Left hindlimb (tissue), 1 donor: ENCODE measurements at places on chromosomes 13 and 19.

GRCh38 chr19:55157064-55157908, at the start of gene TNNI3:
TNNI3 (minus strand) TSS chr19:55157732; CDS start chr19:55157589, 143 bp downstream.
- no peak for DNase-seq

DNA sequence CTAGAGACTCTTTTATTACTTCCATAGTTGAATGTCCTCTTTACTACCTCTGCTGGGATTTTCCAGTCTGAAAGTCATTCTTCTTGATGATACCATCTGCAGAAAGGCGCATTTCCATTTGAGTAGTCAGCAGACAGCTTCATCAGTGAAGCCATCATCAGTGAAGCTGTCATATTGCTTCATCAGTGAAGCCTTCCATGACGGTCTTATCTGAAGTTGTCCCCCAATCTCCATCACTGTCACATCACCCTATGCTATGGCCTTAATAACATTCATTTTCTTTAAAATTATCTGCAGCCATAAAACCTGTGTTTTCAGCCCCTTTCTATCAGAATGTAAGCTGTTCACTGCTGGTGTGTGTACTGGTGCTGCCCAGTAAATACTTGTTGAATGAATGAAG, 151.6 kb downstream of the B3GLCT start:
- DNase-seq, result no peak

GRCh38 chr19:45473682-45474605, 6.1 kb downstream of the FOSB start:
- DNase-seq, result peak; percentile 74

- DNase-seq, result no peak
Measured at GRCh38 chr13:44212633-44213396, 160.8 kb upstream of the SERP2 start.

DNA sequence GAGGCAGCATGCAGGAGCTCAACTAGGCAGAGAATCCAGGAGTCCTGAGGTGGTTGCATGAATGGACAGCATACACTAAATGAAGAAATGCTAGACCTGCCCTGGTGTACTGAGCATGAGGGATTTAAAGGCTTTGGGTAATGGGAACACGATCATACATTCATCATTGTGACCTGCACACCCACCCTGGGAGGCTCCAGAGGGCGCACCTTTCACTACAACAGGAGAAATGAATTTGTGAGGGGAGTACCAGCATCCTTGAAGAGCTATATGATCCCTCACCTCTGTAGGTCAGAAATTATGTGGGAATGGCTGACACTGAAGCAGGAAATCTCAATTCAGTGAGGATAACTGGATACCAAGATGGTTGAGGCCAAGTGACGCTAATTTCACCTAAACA, 8.9 kb downstream of the KLK2 start:
- DNase-seq, result no peak

DNA sequence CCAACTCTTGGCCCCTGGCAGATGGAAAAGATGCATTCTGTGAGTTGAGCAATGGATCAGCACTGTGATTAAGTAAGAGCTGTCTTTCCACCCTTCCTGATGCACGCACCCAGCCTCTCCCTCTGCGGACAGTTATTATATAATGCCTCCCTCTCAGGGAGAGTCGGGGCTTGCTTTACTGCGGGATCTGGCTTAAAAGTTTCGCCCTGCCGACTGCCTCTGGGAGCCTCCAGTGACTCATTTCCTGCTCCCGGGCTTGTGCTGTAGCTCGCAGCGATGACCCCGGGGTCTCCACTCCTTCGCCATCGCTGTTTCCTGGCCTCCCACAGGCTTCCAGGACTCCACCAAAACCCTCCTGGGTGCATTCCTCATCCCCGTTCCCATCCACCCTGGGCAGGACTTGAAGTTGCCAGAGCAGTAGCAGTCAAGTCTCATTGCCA, 107.4 kb upstream of the SLC7A1 start:
- DNase-seq, result peak; percentile 44

DNA sequence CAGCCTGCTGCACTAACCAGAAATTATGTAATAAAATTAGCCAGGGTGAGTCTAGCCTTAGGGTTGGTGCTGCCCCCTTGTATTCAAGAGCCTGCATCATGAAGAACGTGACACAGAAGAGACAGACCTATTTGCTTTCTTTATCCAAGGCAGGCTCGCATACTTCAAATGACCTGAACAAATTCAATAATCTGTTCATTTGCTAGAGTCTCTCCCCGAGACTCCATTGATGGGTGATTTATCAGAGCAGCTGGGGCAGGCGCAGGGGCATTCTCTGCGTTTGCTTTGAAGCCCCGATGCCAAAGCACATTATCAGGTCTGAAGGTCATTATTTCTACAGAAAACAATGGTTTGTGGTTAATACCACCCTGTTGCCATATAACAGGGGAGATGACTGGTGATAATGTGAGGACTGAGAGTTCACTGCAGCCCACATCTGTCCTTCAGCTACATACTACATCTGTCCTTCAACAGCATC, 520.3 kb downstream of the DIAPH3 start:
- no peak for DNase-seq

DNA sequence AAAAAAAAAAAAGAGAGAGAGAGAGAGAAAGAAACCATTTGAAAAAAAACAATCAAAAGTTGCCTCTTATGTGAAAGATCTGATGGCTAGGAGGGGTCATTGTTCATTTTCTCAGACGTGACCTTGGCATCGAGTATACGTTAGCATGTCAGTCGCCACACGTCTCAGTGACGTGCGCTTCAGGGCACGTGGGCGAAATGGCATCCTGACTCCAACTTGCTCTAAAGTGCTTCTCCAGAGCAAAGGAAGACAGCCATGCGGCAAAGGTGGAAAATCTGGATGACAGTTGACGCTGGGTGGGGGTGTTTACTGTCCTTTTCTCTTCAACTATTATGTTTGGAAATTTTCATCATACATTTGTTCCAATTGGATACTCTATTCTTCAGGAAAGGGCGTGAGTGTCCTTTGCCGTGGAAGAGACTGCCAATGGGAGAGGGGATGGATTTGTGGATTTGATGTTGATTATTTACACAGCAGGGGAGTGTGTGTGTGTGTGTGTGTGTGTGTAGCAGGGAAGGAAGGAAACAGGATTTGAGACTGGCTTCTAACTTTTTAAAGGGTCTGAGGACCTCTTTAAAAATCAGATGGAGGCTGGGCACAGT, 25.0 kb downstream of the KLF2 start:
- no peak for DNase-seq

DNA sequence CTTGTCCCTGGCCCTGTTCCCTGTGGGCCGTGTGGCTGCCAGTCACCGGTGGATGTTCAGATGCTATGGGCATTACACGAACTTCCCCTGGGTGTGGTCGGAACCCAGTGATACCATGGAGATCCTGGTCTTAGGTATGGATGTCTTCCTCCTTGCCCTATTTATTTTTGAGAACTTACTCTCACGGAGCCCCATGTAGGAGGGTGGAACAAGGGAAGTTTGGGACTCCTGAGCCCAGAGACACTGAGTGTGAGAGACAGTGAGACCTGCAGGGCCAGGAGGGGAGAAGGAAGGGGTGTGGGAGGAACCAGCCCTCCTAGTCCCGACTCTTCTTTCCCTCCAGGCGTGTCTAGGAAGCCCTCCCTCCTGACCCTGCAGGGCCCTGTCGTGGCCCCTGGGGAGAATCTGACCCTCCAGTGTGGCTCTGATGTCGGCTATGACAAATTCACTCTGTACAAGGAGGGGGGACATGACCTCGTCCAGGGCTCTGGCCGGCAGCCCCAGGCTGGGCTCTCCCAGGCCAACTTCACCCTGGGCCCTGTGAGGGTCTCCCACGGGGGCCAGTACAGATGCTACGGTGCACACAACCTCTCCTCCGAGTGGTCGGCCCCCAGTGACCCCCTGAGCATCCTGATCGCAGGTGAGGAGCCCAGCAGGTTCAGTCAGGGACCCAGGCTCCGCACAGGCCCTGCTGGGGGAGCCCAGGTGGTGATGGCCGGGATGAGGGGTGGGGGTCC, 14.9 kb upstream of the KIR3DL3 start:
- no peak for DNase-seq

DNA sequence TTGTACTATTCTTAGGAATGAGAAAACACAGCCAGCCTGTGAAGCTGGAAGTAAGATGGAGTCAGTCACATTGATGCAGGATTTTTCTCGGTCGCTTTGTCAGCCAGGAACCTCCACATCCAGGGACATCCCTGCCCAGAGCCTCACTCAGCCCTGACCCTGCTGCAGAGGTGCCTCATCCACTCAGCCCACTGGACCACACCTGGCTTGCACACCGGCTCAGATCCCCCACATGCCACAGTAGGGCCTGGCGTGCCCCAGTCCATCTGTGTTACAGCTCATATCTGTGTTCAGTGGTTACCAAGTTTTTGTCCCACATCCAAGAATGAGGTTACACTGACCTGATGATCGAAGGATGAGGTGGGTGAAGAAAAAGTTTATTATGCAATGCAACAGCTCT, 1315.4 kb downstream of the SLITRK1 start:
- no peak for DNase-seq

GRCh38 chr19:35116072-35116801, 614 bp downstream of the FXYD3 start:
- no peak for DNase-seq

DNA sequence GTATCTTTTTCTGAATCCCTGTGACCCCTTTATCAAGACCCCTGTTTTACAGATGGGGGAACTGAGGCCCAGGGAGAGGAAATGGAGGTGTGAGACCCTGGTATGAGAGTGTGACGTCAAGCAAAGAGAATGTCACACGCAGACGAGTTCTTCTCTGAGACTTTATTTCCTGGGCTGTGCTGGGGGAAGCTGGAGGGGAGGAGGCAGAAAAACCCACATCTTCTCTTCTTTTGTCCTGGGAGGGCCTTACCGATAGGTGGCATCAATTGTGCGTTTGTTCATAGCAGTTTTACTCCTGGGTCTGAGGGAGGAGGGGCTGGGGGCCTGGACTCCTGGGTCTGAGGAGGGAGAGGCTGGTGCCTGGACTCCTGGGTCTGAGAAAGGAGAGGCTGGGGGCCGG, 4.9 kb upstream of the KLK15 start:
- DNase-seq, result no peak

GRCh38 chr13:78185700-78186099, 267.1 kb upstream of the EDNRB start:
- no peak for DNase-seq

GRCh38 chr19:33831825-33832224, 35.2 kb downstream of the KCTD15 start:
- DNase-seq, result no peak

- no peak for DNase-seq
Measured at GRCh38 chr13:33817513-33817900, 442 bp upstream of the RFC3 start.
